ENCODE measurements at places on chromosomes 5 and 9.
A peak's percentile ranks its signal among the peaks of the same experiment; 100 is the strongest.

DNA sequence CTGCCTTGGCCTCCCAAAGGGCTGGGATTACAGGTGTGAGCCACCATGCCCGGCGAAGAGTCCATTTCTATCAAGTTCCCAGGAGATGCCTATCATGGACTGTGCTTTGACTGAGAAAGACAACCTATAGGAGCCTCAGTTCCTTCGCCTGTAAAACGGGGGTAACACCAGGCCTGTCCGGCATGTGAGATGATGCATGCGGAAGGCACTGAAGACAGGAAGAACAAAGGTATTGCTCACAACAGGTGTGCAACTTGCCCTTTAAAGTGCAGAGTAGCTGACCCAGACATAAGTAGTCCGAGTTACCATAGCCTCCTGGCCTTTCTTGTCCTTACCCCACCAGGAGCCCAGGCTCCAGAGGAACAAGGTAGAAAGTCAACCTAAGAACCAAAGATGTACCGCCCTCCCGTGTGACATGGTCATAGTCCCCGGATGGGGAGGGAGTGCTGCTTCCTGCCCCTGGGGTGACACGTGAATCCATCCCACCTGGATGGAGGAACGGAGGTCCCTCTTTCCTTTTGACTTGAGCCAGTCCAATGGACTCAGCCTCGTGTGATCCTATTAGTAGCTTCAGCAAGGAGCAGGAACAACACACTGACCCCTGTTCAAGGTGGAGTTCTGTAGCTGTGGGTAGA is 60.3 kb downstream of the HSPA4 start:
- no peak for DNase-seq

- no peak for DNase-seq
Observed at GRCh38 chr5:9370256-9370655, 175.6 kb downstream of the SEMA5A start.

GRCh38 chr5:63213256-63213655 is 634.6 kb downstream of the LRRC70 start:
- no peak for DNase-seq

GRCh38 chr9:88173378-88173999 is 35.2 kb upstream of the SPATA31C2 start:
- peak; percentile 35 for DNase-seq

- no peak for DNase-seq
Observed at GRCh38 chr5:168529374-168530234, 499 bp downstream of the FBLL1 start.
